Immature natural killer cell (primary cell): ENCODE measurements at places on chromosomes 2 and 18. TPM values are rescaled to one million over a fixed set of nuclear protein-coding genes. Genes with fewer than 3 reads are reported as not detected.

- no peak for DNase-seq
Measured at GRCh38 chr2:235958931-235959410, 209.2 kb downstream of the GBX2 start.

DNA sequence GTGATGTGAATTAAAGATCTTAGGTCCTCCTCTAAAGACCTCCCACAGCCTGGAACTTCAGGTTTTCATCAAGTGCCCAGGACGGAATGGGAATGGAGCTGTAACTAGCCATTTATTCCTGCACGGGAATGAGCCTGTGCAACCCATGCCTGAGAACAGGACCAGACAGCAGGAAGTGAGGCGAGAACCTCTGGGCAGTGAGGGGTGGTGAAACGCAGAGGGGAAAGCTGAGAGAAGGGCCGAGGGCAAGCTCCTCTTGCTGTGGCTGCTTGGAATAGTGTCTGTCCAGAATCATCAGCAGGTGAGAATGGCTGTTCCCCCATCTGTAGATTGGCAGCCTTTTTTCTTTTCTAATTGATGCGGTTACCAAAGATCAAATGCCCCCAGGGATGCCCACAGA is 4.8 kb upstream of the RALB start:
- no peak for DNase-seq

The EMILIN1 gene
- polyA plus RNA-seq = 1.3 TPM

GRCh38 chr18:24674200-24674599 is 213.8 kb downstream of the HRH4 start:
- DNase-seq = no peak

The CNTNAP5 gene
- not detected for polyA plus RNA-seq

The IL36RN gene
- not detected for polyA plus RNA-seq

The CXCR4 gene
- 147 TPM for polyA plus RNA-seq

- no peak for DNase-seq
Measured at GRCh38 chr2:217740178-217740577, 262.6 kb downstream of the TNS1 start.

- no peak for DNase-seq
Measured at GRCh38 chr18:66167829-66168684, 417.2 kb downstream of the CDH7 start.

DNA sequence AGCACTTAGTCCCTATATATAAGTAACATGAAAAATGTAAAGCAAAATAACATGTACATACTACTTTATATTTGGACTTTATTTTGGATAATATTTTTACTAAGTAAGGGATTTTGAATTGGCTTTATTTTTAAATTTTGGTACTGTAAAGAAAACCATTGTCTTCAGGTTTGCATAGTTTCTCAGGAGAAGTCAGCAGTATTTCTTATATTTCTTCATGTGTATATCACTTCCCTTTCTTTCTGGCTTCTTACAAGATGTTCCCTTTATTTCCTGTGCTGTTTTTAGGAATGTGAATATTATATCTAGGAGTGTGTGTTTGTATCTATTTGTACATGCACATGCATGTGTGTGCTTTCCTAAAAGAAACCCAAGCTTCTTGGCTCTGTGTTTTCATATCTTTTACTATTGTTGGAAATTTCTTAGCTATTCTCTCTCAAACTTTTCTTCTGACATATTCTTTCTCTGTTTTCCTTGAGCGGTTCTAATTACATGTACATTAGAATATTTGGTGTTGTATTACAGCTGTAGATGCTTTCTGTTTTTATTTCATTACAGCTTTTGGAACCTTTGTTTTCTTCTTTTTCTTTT is 1549.7 kb upstream of the ACVR2A start:
- no peak for DNase-seq

The METAP1D gene
- 0.46 TPM for polyA plus RNA-seq

- DNase-seq = no peak
Measured at GRCh38 chr18:21303895-21304294, 61.9 kb downstream of the GREB1L start.

DNA sequence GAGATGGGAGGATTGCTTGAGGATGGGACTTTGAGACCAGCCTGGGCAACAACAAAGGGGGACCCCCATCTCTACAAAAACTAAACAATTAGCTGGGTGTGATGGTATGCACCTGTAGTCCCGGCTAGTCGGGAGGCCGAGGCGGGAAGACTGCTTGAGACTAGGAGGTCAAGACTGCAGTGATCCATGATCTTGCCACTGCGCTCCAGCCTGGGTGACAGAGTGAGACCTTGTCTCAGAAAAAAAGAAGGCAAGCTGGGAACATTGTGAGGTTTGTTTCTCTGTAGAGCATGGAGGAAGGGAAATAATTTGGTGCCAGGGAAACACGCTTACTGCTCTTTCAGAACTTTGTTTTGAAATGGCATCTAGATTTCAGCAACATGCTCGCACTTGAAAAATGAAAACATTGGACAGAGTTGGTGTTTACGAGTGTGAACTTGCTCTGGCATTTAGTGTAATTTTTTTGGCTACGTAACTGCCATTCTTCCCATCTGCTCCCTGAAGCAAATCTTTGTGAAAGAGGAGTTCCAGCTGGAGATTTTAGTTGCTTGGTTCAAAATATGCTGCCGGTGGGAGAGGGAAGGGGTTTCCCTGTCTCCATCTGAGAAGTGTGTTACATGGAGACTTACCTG is 125.6 kb upstream of the DLX2 start:
- no peak for DNase-seq

DNA sequence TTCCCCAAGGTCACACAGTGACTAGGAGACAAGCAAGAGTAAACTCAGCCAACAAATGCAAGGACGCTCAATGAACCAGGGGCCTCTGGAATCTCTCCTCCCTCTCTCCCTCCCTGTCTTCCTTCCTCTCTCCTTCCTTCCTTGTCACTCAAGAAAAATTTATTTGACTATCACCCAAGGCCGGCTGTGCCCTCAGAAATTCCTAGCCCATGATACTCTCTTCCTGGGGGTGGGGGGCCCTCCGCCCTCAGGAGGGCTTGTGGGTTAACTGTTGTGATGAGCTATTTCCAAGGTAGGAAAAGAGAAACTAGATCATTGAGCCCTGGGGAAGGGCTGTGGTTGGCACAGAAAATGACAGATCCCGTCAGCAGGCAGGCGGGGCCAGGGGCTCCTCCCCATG is 21.7 kb downstream of the INHBB start:
- no peak for DNase-seq

- DNase-seq = no peak
Measured at GRCh38 chr2:82740527-82740926, 1718.6 kb downstream of the SUCLG1 start.

The C2orf66 gene
- 0.16 TPM for polyA plus RNA-seq

The B3GNT7 gene
- polyA plus RNA-seq = 8.9 TPM
